ENCODE measurements at places on chromosomes 6 and 20.

GRCh38 chr6:10528158-10528981 is 7.2 kb downstream of the GCNT2 start:
- no peak for DNase-seq

DNA sequence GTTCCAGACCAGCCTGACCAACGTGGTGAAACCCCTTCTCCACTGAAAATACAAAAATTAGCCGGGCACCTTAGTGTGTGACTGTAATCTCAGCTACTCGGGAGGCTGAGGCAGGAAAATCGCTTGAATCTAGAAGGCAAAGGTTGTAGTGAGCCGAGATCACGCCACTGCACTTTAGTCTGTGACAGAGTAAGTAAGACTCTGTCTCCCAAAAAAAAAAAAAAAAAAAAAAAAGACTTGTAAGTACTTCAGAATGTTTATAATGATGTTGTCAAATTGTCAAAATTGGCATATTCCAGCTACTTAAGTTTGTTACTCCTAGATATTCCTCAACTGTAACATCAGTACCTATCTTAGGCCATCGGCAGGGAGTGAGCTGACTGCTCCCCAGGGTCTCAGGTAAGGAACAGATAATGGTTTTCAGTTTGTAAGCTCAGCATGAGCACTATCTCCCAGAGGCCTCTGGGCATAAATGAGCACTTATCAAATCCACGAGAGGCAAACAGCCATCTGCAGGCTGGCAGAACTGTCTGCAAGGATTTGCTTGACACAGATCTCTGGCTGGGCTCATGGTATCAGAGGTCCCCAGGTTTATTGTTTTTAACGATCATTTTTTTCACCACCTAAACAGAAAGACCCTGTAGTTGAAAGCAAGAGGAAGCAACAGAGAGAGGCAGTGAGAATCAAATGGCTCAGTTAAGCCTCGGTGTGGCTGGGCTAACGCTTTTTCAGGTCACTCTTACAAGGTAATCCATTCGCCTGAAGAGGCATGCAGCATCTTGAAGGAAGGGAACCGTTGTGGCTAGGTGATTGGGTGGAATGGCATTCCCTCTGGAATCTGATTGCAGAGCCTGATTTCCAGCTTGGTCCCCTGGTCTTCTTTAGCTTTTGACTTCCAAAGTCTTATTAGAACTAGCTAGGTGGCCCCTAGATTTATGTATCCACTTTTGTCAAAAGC is 115.9 kb downstream of the LY86 start:
- no peak for DNase-seq

DNA sequence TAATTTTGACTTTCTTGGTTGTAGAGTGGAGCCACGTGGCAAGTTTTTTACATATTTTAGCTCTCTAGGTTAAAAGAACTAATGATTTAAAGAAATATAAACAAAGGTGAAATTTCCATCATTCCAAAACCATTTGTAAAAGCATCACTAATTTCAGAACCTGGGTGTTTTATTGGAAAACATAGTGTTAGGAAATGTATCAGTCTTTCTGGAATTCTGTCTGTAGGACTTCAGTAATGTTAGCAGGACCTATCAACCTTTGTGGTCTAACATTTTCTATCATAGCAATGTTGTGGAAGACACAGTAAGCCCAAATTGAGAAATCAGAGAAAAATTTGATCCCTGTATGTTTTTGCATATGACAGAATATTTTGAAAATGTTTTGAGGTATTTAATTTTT is 28.3 kb downstream of the L3MBTL3 start:
- DNase-seq, result no peak

- peak; percentile 39 for DNase-seq
Measured at GRCh38 chr20:52054123-52054522, 137.5 kb downstream of the ZFP64 start.

- DNase-seq, result no peak
Measured at GRCh38 chr6:108796875-108797274, 51.3 kb upstream of the ARMC2 start.

DNA sequence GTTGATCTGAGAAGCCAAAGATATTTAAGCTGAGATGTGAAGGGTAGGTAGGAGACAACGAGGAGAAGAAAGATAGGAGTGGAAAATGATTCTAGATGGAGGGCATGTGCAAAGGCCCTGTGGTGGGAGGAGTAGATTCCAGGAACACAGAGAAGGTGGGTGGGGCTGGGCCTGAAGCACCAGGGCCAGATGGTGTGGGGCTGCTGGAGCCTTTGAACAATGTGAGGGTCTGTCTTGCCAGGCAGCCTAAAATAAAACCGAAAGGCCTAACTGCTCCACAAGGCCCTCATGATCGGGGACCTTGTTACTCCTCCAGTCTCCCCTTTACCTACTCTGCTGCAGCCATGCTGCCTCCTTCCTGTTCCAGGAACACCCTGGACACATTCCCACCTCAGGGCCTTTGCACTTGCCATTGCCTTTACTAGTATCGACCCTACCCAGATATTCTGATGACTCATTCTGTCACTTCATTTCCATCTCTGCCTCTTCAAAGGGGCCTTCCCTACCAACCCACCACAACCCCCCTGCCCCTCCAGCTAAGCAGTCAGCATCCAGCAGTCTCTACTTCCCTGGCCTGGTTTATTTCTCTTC is 20.0 kb downstream of the FAM110A start:
- no peak for DNase-seq

DNA sequence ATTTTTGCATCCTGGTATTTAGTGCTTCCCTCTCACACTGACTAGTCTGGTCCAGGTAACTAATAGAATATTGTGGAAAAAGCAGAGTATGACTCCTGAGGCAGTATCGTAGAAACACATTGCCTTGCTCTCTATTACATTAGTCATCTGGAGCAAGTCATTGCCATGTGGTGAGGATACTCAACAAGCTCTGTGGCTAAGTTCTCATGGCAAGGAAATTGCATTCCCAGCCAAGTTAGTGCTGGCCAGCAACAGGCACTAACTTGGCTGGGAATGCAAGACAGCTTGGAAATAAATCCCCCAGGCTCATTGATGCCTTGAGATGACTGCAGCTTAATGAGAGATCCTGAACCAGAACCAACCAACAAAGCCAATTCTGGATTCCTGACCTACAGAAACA is 39.7 kb upstream of the HTR1B start:
- no peak for DNase-seq

DNA sequence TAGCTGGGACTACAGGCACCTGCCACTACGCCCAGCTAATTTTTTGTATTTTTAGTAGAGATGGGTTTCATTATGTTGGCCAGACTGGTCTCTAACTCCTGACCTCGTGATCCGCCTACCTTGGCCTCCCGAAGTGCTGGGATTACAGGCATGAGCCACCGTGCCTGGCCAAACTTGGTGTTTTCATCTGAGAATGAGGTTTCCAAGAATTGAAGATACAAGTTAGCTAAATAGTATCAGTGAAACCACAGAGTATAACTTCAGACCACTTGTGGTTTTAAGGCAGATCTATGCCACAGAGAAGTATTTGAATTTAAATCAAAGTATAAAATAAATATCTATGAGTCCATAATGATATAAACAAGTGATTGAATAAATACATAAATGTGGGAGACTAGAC is 70.1 kb downstream of the SLC16A10 start:
- no peak for DNase-seq

DNA sequence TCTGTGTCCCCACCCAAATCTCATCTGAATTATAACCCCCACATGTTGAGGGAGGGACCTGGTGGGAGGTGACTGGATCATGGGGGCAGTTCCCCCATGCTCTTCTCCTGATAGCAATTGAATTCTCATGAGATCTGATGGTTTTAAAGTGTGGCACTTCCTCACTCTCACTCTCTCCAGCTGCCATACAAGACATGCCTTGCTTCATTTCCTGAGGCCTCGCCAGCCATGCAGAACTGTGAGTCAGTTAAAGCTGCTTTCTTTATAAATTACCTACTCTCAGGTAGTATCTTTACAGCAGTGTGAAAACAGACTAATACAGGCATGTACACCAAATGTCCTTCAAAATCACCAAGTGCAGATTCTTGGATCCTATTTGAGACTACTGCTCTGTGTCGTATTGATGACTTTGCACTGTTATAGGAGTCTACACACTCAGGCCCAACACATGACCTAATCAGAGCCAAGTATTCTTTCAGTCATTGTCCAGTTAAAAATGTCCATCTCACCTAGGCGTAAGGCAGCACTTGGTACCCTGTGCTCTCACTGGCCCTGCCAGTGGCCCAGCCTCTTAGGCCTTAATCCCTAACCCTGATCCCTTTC is 52.8 kb upstream of the UST start:
- no peak for DNase-seq

DNA sequence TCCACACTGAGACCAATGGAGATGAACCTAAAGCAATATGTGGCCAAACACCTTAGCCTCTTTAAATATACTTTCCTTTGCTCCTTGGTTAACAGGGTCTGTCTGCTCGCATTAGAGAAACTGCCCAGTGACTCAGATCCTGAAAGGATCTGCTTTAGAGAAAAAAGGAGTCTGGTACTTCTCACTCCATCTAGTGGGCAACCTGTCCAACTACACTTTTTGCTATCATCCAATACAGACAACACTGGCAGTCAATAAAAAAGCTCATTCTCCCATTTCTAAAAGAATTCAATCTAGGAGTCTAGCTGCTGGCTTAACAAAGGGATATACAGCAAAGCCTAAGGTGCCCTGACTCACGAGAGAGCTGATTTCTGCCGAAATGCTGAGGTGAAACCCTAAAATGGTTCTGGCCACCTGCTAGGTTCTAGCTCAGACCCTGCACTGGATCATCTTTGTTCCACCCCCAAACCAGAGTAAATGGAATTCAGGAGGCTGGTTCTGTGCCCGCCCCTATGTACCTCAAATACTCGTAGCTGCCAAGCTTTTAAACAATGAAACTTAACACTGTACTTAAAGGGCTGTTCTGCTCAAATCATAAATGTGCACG is 11.5 kb downstream of the GNL1 start:
- peak; percentile 35 for DNase-seq

DNA sequence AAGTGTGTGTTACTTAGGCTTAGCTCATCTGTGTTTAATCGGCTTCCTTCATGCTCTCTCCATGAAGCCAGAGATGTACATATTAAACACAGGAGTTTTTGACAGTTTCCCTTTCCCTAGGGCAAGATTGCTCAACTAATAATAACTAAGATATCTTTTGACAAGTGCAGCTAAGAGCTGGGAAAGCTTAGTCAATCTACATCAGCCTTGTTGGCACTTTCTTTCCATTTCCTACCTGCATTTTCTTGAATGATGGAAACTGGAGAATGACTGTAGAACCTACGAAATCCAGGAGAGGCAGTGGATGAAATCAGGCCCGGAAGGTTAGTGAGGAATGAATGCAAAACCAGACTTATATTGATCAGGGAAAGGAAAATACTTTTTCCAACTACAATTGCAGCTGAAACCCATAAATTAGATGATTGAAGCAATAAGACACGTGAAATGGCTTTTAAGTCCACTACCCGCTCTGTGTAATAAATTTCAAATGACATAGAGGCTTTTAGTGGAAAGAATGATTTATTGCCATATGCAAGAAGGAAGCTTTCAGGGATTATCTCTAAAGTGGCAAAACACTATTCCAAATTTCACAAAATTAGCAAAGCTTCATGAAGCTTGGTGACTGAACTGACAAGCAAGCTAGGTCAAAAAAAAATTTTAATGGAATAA is 237.2 kb upstream of the ID4 start:
- DNase-seq, result no peak

GRCh38 chr6:53926505-53926904 is 131.7 kb downstream of the LRRC1 start:
- no peak for DNase-seq

Measured in CD4-positive, alpha-beta T cell treated with Interferon alpha-2 for 1 hour (primary cell).